Breast epithelium (tissue), 4 donors: ENCODE measurements at places on chromosomes 3 and 15. TPM values are rescaled to one million over a fixed set of nuclear protein-coding genes. Genes with fewer than 3 reads are reported as not detected.

DNA sequence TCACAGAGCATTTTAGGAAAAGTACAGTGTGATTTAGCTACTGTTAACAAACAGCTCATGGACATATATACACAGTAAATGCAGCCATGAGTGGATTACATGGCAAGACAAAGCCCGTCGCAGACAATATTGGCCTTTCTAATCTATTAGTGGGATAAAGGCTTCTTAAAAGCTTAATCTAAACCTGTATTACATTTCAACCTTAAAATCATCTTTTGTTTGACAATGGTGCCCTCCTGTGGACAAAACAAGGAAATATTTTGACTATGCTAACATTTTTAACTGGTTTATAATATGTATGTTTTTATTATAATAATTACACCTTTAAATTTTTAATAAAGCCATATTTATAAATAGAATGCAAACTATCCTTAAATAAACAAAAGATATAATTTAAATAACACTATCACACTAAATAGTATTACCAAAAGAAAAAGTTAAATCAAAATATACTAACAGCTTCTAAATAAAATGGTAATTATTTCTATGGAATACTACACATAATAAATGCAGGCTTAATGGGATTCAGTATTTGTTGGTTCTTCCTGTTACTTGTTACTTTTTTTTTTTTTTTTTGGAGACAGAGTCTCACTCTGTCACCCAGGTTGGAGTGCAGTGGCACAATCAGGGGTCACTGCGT is 38.6 kb downstream of the TAFA4 start:
- no peak for DNase-seq

- DNase-seq, result no peak
These were observed 581.2 kb downstream of the PYDC2 start for GRCh38 chr3:192042116-192042515.

- no peak for DNase-seq
These were observed 276.7 kb downstream of the ADAMTSL3 start for GRCh38 chr15:83930392-83931212.

- no peak for DNase-seq
These were observed 13.2 kb downstream of the XXYLT1 start for GRCh38 chr3:195257454-195258448.

Gene ZNF609
- total RNA-seq, result 22.9 TPM
